Progenitor cell of endocrine pancreas (in vitro differentiated cells): ENCODE measurements at places on chromosomes 13 and 19. TPM values are rescaled to one million over a fixed set of nuclear protein-coding genes. Genes with fewer than 3 reads are reported as not detected.
A peak's percentile ranks its signal among the peaks of the same experiment; 100 is the strongest.

GRCh38 chr19:50794074-50794875 lies 4.1 kb downstream of the ACP4 start:
- H3K27ac ChIP-seq = no peak overlapping the region
- H3K4me1 ChIP-seq = peaks cover 4% of the 10 kb centered on the region
- no peaks in the 10 kb centered on the region for H3K36me3 ChIP-seq

DNA sequence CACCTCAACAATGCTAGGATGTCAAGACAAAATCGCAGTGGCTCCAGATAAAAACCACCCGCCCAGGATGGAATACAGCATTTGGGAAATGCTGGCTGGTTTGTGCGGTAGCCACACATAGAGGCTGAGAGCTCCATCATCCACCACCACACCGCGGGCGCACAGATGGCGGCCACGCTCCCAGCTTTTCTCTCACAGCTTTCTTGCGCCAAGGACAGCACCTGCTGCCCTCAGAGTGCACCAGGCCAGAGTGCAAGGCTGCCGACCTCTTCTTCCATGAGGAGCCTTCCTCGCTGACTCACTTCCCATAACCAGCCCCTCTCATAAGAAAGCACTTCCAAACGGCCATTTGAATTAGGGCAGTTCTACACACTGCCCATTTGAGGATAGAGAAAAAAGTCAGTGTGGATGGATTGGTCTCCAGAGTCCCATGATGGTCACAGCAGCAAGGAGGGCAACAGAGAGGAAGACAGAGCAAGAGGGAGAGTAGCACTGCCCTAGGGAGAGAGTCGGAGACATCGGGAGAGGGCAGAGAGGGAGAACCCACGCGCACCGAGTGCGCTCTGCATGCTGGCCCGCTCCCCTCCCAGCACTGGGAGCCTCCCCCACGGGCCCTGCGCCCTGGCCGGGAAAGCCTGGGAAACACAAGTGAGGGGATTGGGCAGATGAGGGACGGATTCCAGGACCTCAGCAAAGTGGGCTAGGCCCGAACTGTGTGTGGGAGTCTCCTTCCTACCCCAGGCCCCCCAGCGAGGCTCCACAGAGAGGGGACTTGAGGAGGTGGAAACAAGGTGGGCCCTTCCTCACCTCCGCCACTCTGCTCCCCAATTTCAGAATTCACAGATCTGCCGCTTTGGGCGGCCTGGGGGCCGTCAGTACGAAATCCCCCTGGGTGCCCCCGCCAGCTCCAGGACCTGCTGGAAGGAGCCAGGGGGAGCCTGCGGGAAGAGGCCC lies 156.9 kb downstream of the USP12 start:
- H3K4me1 ChIP-seq = peaks cover 9% of the 10 kb centered on the region
- H3K27me3 ChIP-seq = peaks cover 7% of the 10 kb centered on the region
- no peaks in the 10 kb centered on the region for H3K36me3 ChIP-seq
- DNase-seq = no peak
- no peak overlapping the region for H3K4me3 ChIP-seq

DNA sequence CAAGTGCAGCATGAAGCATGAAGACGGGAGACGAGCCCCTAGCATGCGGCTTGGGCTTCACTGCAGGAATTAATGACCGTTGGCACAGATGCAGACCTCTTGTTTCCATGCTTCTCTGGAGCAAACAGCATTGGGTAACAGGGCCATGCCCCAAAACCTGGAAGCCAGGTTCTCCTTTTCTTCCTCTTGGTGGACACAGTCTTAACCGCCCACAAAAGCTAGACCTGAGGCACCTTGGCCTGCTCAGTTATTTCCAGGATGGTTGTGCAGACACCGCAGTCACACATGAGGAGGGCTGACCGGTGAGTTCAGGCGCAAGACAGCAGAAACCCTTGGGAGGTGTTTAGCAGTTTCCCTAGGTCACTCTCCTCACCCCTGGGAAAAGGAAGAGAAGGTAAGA lies 133.9 kb upstream of the GJB6 start:
- no peak overlapping the region for H3K4me3 ChIP-seq
- peaks cover 8% of the 10 kb centered on the region for H3K27me3 ChIP-seq
- no peak for DNase-seq
- H3K4me1 ChIP-seq = peaks cover 6% of the 10 kb centered on the region
- no peaks in the 10 kb centered on the region for H3K36me3 ChIP-seq

DNA sequence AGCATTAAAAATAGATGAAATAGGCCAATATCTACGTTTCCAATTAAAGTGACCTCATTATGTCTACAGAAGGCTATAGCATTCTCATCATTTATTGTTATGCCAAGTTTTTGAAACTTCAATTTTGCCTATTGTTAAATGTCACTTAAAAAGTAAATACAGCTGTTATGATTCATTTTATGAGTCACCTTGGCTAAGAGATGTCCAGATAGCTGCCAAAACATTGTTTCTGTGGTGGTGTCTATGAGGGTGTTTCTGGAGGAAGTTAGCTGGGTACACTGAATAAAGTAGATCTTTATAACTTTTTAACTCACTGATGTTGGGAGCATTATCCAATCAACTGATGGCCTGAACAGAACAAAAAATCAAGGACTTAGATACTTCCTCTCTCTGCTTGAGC lies 1209.7 kb upstream of the PCDH9 start:
- DNase-seq = no peak
- H3K4me1 ChIP-seq = no peaks in the 10 kb centered on the region
- H3K27me3 ChIP-seq = no peaks in the 10 kb centered on the region
- no peak overlapping the region for H3K27ac ChIP-seq
- H3K4me3 ChIP-seq = no peak overlapping the region
- no peaks in the 10 kb centered on the region for H3K36me3 ChIP-seq

DNA sequence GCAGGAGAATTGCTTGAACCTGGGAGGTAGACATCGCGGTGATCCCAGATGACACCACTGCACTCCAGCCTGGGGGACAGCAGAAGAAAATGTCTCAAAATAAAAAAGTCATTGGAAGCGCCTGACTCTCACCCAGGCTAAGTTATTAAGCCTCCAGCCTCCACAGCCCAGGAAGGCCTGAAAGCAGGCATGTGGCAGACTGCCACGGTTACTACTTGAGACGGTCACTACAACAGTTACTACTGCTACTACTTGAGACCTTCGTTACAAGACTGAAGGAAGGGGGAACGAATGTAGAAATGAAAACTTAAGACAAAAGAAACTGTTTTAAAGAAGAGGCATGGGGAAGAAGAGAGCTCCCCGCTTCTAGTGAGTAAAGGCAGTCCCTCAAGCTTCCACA lies 9.6 kb downstream of the PRR22 start:
- H3K27me3 ChIP-seq = no peaks in the 10 kb centered on the region
- no peaks in the 10 kb centered on the region for H3K4me1 ChIP-seq
- H3K36me3 ChIP-seq = no peaks in the 10 kb centered on the region
- DNase-seq = no peak
- H3K27ac ChIP-seq = no peak overlapping the region

DNA sequence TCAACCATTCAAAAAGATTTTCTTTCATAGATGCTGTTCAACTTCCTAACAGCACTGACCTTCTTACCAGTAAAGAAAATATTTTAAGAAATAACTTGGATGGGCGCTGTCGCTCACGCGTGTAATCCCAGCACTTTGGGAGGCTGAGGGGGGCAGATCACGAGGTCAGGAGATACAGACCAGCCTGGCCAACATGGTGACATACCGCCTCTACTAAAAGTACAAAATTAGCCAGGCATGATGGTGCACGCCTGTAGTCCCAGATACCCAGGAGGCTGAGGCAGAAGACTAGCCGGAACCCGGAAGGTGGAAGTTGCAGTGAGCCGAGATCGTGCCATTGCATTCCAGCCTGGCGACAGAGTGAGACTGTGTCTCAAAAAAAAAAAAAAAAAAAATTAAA lies 865.7 kb upstream of the SLC10A2 start:
- no peak overlapping the region for H3K27ac ChIP-seq
- no peaks in the 10 kb centered on the region for H3K27me3 ChIP-seq
- DNase-seq = no peak
- H3K36me3 ChIP-seq = no peaks in the 10 kb centered on the region
- H3K4me3 ChIP-seq = no peak overlapping the region

- no peaks in the 10 kb centered on the region for H3K27me3 ChIP-seq
- no peak for DNase-seq
- no peaks in the 10 kb centered on the region for H3K36me3 ChIP-seq
- H3K4me1 ChIP-seq = no peaks in the 10 kb centered on the region
Observed at GRCh38 chr13:57531256-57531655, 100.3 kb upstream of the PCDH17 start.

DNA sequence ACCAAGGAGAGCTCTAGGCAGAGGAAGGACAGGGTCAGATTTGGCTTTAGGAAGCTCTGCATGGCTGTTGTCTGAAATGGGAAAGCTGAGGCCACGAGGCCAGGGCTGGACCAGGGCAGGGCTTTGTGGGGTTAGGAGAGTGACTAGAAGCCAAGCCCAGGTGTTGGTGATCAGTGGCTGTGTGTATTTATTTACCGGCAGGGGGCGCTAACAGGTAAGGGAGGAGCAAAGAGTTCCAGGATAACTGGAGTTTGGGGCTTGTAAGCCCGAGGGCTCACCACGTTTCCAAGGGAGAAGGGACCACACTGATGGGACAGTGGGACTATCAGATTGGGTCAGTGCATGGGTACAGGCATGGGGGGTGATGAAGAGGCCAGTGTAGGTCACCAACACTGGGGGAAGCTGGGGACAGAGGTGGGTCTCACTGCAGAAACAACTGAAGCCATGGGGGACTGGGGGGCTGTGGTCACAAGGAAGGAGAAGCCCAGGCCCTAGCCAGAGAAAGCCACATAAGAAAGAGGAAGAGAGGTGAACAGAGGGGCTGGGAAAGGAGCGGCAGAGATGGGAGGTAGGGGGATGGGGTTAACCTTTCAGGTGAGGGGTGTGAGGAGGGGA lies 3.9 kb downstream of the TMEM147 start:
- peaks cover 3% of the 10 kb centered on the region for H3K36me3 ChIP-seq
- no peak overlapping the region for H3K27ac ChIP-seq
- peak; percentile 43 for DNase-seq
- peak overlapping the region; percentile 42 for H3K4me3 ChIP-seq
- peaks cover 13% of the 10 kb centered on the region for H3K4me1 ChIP-seq

DNA sequence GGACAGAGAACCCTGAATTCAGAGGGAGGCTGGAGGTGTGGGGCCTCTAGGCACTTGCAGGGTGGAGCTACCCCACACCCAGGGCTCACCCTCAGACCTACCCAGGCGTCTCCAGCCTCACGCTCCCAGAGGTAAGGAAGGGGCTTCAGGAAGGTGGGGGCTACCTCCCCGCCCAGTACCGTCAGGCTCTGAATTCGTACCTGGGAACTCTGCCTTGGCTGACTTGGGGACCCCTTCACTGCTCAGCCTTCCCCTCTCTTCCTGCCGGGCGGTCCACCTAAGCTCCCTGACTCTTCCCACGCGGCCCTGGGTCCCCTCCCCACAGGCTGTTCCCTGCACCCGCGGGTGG lies 28.5 kb upstream of the PARP4 start:
- peaks cover 2% of the 10 kb centered on the region for H3K4me1 ChIP-seq
- no peak for DNase-seq
- H3K27me3 ChIP-seq = peaks cover 63% of the 10 kb centered on the region
- no peaks in the 10 kb centered on the region for H3K36me3 ChIP-seq
- H3K27ac ChIP-seq = no peak overlapping the region

DNA sequence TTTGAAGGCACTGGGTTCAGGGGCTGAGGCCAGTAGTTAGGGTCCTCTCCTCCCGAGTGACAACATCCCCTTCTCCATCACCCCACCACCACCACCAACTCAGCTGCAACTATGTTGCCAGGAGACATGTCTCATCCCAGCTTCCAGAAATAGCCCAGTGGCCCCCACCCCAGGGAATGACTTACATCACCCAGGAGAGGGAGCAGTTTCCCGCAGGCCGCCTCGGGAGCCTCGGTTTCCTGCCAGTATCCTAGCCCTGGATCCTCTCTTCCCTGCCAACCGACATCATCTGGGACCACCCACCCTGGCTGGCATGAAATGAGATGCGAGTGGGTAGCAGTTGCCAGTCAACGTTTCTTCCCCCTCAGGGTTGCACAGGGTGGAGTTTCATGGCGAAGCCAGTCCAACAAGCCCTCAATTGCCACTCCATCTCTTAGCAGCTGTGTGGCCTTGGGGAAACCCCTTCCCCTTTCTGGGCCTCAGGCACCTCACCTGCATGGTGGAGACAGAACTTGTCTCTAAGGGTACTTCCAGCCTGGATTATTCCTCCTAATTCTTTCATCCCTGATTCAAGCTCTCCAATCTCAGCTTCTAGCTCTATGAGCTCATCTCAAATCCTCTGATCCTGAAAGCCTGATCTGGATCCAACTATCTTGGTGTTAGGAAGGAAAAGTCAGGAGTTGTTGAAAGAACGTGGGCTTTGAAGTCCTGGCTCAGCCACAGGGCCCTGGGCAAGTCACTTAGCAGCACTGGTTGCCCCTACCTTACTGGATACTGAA lies 3.9 kb upstream of the GSK3A start:
- no peaks in the 10 kb centered on the region for H3K27me3 ChIP-seq
- H3K36me3 ChIP-seq = peaks cover 3% of the 10 kb centered on the region
- DNase-seq = no peak
- no peak overlapping the region for H3K4me3 ChIP-seq
- H3K4me1 ChIP-seq = peaks cover 20% of the 10 kb centered on the region

The NLRP5 gene
- not detected in 2 replicates for total RNA-seq

The ZNF136 gene
- 15.3 and 15.6 TPM in 2 replicates for total RNA-seq

The CELF5 gene
- 1.6 and 1.7 TPM in 2 replicates for total RNA-seq

The SHFL gene
- 2.2 and 3.0 TPM in 2 replicates for total RNA-seq

The PRR12 gene
- 61.2 and 64.5 TPM in 2 replicates for total RNA-seq
